ENCODE measurements at places on chromosomes 4 and X.

DNA sequence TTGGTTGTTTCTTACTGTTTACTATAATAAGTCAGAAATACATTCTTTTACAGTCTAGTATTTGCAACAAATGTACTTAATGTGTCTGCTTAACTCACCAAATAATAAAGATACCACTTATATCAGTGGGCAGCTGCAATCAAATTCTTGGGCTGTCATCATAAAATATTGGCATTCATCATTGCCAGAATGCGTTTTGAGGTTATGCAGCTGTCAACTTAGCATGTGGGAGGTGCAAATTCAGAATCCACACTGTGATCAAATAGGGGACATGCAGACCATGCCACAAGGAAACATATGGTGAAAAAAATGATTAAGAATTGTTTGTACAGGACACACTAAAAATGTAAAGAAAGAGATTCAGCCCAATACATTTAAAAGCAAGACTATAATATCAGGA is 86.5 kb downstream of the HCCS start:
- no peak for DNase-seq

- no peak for DNase-seq
Measured at GRCh38 chrX:8430444-8430843, 34.2 kb upstream of the VCX3B start.

GRCh38 chrX:3191201-3191600 is 149.9 kb downstream of the ARSF start:
- no peak for DNase-seq

DNA sequence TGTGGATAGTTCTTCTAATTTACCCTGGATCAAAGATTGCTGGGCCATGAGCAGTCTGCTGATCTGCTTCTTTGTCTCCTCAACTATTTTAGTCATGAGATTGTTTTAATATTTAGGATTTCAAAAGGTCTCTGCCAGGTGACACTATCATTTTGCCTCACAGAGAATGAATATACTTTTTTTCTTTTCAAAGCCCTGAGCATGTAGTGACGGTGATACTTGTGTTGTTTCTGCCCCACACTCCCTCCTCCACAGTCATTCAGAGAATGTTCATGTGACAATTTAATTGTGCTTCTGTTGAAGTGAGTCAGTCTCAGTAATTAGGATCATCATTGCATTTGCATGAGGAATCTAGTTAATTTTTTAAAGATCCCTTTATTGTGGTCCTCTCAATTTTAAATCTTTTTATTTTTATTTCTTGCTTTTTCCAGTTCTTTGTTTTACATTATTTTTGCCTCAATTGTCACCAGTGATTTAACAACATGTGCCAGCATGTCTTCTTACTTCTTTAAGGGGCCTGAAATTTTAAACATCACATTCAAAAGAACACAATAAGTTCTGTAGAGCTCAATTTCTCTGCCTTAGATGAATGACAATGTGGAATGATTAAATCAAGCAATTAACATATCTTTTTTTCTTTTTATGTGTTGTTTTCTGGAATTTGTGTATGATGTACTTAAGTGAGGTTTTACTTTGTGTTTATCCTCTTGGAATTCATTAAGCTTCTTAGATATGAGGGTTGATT is 12.3 kb downstream of the MMRN1 start:
- no peak for DNase-seq

DNA sequence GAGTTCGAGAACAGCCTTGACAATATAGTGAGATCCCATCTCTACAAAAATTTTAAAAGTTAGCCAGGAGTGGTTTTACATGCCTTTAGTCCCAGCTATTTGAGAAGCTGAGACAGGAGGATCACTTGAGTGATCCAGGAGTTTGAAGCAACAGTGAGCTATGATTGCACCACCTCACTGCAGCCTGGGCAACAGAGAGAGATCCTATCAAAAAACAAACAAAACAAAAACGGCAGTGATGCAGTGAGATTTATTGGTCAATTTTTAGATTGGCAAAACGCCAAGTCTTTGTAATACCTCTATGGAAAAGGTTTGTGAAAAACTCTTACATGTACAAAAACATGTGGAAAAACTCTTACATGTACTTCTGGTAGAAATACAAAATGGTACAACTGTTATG is 91.3 kb downstream of the PTPN13 start:
- no peak for DNase-seq

- DNase-seq, result no peak
Measured at GRCh38 chr4:2258091-2259035, 3.5 kb downstream of the MXD4 start.

DNA sequence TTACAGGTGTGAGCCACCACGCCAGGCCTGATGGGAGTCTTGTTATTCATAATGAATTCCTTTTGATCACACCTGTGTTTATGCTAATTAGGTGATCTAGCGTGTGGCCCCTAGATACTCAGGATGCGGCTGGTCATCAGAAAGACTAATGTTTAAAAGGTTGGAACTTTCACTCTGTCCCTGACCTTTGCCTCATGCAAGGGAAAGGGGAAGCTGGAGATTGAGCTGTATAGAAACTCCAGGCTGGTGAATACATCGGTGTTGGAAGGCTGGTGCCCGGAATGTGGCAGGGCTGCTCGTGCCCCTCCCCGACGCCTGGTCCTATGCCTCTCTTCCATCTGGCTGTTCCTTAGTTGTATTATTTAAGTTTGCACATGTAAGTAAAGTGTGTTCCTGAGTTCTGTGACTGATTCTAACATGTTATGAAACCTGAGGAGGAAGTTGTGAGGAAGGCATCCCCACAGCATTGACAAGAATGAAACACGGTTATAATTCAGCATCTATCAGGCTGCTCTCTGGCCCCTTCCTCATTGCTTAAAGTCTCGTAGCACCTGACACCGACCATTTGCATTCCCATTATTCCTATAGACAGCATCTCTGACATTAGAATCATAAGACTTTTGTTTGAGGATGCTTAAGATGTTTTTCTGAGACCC is 28.9 kb downstream of the CASP3 start:
- no peak for DNase-seq

DNA sequence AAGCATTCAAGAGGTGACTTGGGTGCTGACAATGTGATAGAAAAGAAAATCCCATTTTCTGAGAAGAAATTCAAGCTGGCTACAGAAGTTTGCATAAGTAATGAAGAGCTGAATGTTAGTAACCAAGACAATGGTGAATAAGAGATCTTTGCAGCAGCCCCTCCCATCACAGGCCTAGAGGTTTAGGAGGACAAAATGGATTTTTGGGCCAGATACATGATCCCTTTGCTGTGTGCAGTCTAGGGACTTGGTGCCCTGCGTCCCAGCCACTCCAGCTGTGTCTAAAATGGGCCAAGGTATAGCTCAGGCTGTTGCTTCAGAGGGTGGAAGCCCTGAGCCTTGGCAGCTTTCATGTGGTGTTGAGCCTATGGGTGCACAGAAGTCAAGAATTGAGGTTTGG is 107.0 kb upstream of the EPHA5 start:
- no peak for DNase-seq

DNA sequence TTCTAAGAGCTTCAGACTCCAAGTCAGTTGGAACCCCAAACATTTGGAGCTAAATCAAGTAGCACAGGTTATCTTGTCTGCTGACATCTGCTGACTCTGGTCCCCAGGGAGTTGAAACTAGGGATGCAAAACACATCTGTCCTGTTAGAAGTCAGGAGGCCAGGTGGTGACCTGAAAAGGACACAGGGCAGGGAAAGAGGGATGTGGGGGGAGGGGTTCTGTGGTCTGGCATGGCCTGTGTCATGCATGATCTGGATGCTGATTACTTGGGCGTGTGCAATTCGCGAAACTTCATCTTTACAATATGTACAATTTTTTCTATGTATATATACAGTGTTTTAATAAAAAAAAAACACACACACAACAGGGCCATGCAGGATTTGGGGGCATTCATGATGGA is 55.3 kb downstream of the FHDC1 start:
- no peak for DNase-seq

GRCh38 chr4:180665481-180665880 is 1577.7 kb upstream of the TENM3 start:
- no peak for DNase-seq

DNA sequence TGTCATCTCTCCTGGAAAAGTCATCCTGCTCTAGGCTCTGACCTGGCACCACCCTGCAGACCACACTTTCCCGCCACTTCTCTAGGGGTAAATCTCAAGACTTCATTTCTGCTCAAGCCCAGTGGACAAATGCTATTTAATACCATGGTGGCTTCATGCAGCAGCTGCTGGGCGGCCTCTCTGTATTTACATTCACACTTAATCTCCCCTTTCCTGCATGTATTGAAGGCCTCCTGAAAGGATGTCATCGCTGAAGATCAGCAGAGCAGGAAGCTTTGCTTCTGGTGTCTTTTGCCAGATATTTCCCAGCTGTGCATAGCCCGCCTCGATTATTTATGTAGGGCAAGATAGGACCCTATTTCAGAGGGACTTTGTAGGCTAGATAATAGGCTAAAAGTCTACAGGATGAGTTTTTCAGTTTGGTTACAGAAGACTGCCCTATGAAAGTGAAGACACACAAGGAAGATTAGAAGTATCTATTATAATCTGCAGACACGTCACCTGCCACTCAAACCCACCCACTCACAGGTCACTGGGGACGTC is 17.2 kb downstream of the PROM1 start:
- DNase-seq, result no peak

DNA sequence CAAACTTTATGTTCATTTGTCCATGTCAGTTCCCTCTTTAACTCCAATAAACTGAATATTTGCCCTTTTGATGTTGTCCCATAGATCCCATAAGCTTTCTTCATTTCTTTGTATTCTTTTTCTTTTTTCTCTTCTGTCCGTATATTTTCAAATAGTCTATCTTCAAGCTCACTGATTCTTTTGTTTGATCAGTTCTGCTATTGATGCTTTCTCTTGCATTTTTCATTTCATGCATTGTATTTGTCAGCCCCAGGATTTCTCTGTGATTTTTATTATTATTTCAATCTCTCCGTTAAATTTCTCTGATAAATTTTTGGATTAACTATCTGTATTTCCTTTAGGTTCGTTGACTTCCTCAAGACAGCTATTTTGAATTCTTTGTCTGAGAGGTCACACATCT is 272.9 kb upstream of the GALNT7 start:
- no peak for DNase-seq

- DNase-seq, result no peak
Measured at GRCh38 chr4:94933799-94934198, 176.0 kb downstream of the BMPR1B start.

DNA sequence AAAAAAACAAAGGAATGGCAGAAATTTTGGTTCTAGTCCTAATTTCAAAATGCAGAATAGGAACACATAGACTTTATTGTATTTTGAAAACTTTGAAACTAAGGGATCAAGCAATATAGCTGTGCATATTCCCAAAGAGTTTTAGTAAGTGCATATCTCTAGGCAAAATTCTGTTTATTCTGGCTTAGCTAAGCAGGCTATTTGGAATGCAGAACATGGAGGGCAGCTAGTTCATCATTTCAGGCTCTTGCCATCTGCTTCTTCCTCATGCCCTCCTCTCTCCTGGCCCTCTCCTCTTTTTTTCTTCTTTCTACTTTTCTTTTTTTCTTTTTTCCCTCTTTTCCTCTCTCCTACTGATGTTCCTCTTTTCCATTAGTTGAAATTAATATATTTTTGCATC is 12.0 kb upstream of the IL13RA2 start:
- DNase-seq, result no peak

GRCh38 chr4:99861120-99861905 is 32.9 kb downstream of the LAMTOR3 start:
- DNase-seq, result no peak

DNA sequence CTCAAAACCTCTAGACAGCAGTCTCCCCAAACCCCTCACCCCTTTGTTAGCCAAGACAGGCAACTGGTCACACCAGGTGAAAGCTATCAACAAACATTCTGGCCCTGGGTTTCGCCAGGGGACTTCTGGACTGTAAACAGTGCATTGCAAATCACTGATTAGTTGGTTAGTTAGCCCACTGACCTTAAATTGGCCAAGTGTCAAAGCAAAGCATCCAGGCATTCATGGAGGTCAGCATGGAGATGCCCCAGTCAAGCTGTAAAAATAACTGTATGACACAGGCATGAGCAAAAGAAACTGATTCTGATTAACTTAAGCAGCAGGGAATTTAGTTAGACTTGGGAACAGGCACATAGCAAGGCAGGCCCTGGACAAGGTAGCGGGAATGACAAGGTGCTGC is 156.0 kb upstream of the TTC29 start:
- DNase-seq, result no peak

GRCh38 chr4:123443401-123444289 is 47.0 kb downstream of the SPRY1 start:
- DNase-seq, result peak; percentile 21

DNA sequence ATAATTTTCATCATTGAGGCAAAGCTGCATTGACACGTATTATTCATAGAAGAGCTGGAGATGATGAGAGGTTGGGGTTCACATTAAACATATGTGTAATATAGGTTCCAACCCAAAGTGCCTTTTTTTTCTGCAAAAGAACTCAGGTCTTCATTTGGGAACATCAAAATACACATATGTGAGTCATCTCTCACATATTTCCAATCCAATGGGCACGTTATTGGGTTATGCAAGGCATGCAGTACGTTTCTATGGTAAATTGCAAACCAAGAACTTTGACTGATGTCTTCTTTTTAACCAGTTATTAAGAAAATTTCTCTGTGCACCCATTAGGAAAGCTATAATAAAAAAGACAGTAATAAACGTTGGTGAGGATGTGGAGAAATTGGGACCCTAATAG is 150.3 kb upstream of the FAM9B start:
- no peak for DNase-seq

GRCh38 chr4:80101792-80102116 is 28.7 kb upstream of the ANTXR2 start:
- DNase-seq, result no peak

DNA sequence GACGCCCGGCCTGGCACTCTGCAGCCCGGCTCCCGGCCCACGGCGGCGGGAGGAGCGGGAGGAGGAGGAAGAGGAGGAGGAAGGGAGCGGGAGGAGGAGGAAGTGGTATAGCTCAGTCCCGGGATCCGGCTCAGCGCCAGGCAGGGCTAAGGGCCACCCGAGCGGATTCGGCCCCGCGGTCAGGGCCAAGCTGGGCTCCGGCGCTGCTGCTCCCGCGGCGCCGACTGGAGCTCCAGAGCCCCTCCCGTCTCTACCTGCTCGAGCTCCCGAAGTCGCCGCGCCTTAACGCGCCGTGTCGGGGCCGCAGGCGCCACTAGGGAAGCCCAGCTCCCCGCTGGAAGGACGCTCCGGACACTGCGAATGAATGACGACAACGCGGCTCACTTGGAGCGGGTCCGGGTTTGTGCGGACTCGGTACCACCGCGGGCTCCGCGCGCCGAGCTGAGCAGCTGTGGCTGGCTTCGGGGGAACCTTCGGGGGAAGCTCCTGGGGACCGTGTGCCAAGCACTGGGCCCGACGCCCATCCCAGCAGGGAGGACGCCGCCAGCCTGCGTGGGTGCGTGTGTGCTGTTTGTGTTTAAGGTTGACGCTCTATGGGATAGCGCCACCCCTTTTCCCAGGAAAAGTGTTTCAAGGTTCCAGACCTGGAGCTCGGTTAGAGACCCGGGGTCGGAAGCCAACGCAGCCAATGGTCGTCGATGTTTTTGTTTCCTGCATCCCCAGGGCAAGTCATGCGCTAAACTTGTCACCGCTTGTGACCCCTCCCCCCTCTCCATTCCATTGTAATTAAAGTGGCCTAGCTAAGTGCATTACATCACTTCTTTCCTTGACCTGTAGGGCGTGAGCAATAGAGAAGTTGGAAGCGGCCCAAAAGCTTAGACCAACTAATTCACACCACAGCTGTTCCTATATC is at the start of gene TBC1D9:
TBC1D9 (minus strand) TSS at position 67 of the 913 bp plus-strand sequence. CDS start 340 bp downstream, outside the sequence.
- no peak for DNase-seq

- no peak for DNase-seq
Measured at GRCh38 chr4:5869966-5870619, 22.8 kb downstream of the CRMP1 start.

GRCh38 chrX:146241902-146242301 is 424.3 kb downstream of the SLITRK2 start:
- DNase-seq, result no peak
